Fibroblast of skin of right quadriceps (primary cell): ENCODE measurements at places on chromosomes 2 and 18.

DNA sequence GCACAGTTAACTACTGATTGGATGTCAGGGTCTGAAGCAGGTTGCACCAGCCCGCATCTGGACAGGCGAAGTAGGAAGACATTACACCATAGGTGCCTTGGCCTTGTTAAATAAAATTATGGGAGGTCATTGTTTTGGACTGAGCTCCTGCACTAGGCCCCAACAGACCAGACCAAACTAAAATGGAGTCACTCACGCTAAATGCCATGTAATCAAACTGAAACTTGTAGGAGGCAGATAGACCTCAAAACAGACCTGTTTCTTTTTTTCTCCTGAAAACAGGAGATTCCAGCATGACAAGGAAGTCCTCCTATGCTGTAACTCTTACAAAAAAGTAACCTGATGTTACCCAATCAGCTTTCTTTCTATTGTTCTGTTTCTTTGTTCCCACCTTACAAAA lies 15.5 kb upstream of the NFU1 start:
- no peak for DNase-seq

GRCh38 chr2:107730898-107731297 lies 95.8 kb upstream of the RGPD4 start:
- DNase-seq = peak; percentile 28

DNA sequence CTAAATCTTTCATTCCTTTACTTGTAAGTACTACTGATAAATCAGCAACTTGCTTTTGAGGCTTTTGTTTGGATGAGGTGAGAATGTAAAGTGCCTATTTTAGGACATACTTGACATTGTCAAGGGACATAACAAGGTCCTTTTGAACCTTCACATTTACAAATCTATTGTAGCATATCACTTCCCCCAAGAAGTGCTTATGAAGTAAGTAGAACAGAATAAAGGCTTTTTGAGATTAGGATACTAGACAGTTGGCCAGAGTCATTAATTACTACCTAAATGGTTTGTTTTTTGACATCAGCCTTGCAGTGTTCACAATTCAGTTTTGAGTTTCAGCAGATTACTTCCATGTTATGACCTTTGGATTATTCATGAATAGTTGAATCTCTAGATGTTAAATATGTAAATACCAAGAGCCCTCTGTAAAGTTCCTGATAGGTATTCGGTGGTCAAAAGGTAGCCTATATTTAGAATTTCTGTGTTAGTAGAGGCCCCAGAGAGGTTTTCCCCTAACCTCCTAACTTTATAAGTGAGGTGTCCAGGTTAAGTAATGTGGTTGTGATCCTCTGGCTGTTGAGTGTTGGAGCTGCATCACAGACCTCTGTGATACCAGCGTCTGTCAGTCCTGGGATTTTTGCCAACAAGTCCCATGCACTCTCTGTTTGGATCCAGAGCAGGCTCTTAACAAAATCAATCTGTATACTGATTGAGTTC lies 67.2 kb downstream of the LCLAT1 start:
- DNase-seq = peak; percentile 64

- no peak for DNase-seq
These were observed 10.0 kb upstream of the RHOB start for GRCh38 chr2:20436716-20437470.
